Activated T-helper 1 cell treated with anti-CD3 and anti-CD28 coated beads, Interleukin-2, amount 50 U/mL, for 16 hours (primary cell): ENCODE measurements at places on chromosomes 12 and 14.

- DNase-seq, result no peak
These were observed 26.5 kb upstream of the BCAT1 start for GRCh38 chr12:24975425-24975824.

- DNase-seq, result peak; percentile 33
These were observed at the start of gene TMEM117 for GRCh38 chr12:43835656-43836474. TMEM117 (plus strand) TSS chr12:43836081.

- DNase-seq, result no peak
These were observed 34.1 kb downstream of the SMUG1 start for GRCh38 chr12:54154681-54155186.

- no peak for DNase-seq
These were observed 38.6 kb upstream of the KCNJ8 start for GRCh38 chr12:21813125-21813524.

DNA sequence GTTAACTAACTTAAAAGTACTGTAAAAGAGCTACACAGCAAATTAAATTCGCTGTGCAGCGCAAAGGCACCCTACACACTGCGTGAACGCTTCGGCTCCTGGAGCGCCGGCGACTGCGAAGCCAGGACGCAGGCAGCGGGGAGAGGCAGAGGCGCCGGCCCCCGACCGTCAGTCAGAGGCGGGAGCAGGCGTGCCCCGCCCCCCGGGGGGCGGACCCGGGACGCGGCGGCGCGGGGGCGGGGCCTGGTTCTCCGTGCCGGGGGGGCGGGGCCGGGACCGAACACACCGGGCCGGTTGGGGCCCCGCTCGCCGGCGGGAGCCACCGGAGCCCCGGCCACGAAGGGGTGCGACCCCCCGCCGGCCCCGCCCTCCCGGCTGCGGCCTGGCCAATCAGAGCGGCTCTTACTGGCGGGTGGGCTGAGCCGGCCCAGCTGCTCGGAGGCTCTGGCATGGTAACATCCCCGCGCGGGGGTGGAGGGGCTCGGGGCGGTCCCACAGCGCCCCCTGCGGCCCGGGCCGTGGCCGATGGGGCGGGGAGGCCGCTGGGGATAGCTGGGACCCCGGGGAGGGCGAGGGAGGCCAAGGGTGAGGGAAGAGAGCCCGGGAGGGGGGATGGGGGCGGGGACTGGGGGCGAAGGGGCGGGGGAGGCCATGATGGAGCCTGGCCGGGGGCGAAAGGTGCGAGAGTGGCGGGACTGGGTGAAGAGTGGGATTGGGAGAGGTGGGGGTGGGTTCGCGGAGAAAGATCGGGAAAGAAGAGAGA, at the start of gene PRPF40B:
Gene PRPF40B, plus strand, starts transcription at position 420 of the 763 bp plus-strand sequence. Its CDS starts 30 bp downstream, at position 450.
- DNase-seq, result peak; percentile 80

GRCh38 chr12:70074510-70074909, 168.7 kb upstream of the CNOT2 start:
- DNase-seq, result no peak

DNA sequence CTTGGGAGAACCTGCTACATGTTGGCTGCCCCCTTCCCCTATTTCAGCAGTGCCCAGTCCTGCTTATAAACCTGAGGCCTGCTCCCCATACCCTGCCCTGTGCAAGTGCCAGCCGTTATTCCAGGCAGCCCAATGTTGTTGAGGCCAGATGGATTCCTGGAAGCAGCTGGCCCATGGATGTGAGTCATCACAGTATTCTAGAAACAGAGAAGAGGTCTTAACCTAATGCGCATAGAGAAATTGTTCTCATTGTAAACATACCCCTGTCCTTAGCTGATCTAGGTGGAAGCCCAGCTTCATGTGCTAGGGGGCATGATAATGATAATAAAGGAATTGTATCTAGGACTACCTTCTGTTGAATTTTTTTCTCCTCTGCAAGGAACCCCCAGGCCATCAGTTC, 69.7 kb downstream of the TSPAN11 start:
- no peak for DNase-seq
